ENCODE measurements at places on chromosomes 1 and 21.

GRCh38 chr1:224106568-224107281, 7.2 kb upstream of the FBXO28 start:
- peak; percentile 71 for DNase-seq

DNA sequence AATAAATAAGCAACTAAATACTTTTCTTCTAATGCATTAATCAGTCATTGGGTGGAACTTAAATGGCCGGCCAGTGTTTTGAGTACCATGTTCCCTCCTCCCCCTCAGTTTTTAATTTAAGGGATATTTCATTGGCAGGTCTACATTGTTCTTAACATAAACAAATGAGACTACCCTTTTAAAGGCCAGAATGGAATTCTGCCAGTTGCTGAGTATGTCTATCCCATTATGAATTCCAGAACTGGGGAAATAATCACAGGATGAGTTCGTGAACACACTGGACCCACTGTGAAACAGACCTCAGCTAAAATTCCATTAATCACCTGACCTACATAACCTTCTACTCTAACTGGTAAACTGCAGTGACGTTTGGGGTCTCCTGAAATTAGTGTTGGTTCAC, 305.5 kb upstream of the PKN2 start:
- DNase-seq = no peak

GRCh38 chr1:220655509-220655908, 34.7 kb upstream of the C1orf115 start:
- DNase-seq = no peak

GRCh38 chr1:246350745-246351144, 156.3 kb downstream of the SMYD3 start:
- no peak for DNase-seq

DNA sequence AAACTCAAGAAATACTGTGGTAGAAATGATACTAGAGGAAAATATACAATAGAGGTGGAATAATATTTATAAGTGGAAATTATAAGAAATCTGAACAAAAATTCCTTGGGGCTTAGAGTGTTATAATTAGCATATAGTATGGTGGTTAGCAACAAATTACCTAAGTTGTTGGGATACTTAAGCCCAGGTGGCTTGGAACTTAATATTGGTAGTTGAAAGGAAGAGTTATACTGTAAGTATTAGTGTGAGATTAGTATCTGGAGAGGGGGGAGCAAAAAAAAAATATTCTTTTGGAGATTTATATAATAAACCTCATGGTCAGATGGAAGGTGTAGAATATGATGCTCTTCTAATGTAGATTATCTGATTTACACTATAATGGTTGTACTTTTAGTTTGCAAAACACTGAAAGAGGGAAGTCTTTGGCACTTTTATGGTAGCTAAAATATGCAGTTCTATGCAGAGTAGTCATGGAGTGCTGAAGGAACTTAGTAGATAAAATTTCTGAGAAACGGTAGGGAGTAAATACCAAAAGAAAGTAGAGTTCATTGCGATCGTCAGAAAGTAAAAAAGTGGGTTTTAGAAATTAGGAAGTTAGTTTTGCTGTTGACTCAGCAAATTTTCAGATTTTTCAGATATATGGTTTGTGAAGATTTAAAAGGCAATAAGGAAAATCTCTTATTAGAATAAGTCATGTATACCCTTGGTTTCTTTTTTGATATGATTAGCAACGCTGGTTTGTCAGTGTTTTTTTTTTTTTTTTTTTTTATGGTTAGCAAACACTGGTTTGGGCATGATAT, 45.7 kb downstream of the MTF2 start:
- DNase-seq = no peak

- no peak for DNase-seq
Observed at GRCh38 chr1:192978195-192978710, 80.9 kb downstream of the UCHL5 start.

GRCh38 chr21:33433425-33434114, 30.4 kb downstream of the IFNGR2 start:
- no peak for DNase-seq

GRCh38 chr1:67347688-67348472, 40.2 kb downstream of the IL12RB2 start:
- peak; percentile 20 for DNase-seq

GRCh38 chr1:109392788-109393616, 4.7 kb downstream of the SORT1 start:
- peak; percentile 66 for DNase-seq

GRCh38 chr1:158249646-158250045, 4.6 kb upstream of the CD1A start:
- no peak for DNase-seq

GRCh38 chr1:204287466-204287891, 72.2 kb downstream of the PLEKHA6 start:
- no peak for DNase-seq

GRCh38 chr1:11518016-11518701, 39.2 kb downstream of the DISP3 start:
- no peak for DNase-seq

DNA sequence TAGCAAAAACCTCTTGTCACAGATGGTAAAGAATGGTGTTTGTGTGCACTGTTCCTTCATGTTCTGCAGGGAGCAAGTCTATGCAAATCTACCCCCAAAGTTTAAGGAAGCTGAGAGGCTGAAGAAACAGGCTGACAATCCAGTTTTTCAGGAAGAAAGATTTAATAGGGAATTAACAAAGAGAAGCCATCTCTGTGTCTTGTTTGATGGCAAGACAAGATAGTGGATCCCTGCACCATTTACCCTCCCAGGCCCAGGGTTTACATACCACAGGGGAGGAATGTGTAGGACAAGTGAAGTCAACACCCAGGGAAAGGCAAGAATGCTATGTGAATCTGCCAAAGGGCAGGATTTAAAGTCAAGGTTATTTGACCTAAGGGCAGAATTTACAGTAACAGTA, 48.1 kb upstream of the FNBP1L start:
- no peak for DNase-seq

GRCh38 chr1:227756172-227756959, 21.1 kb downstream of the SNAP47 start:
- no peak for DNase-seq
